Natural killer cell treated with Interleukin-12 subunit alpha and Interleukin-12 subunit beta and Interleukin-15 and Interleukin-18, amount 100 ng/mL, for 72 hours (primary cell): ENCODE measurements at places on chromosomes 12 and 14. TPM values are rescaled to one million over a fixed set of nuclear protein-coding genes. Genes with fewer than 3 reads are reported as not detected.

DNA sequence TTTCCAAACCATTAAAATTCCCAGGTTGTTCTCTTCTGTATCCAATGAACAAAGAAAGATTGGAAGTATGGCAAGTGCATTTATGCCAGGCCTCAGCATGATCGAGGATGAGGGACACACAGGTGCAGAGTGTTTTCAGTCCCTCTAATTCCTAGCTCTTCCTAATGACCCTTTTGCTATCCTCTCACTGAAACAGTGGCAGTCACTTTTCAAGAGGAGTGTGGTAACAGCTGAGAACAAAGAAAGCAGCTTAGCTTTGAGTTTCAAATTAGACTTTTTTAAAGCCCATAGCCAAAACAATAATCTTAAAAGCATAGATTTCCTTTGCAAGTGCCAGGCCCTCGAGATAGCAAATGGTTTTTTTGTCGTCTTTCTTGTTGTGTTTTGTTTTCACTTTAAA, 110.8 kb downstream of the KCNH5 start:
- no peak for DNase-seq
- H3K36me3 ChIP-seq: no peaks in the 10 kb centered on the region
- no peak overlapping the region for H3K27ac ChIP-seq
- H3K4me3 ChIP-seq: no peak overlapping the region
- H3K4me1 ChIP-seq: no peaks in the 10 kb centered on the region

DNA sequence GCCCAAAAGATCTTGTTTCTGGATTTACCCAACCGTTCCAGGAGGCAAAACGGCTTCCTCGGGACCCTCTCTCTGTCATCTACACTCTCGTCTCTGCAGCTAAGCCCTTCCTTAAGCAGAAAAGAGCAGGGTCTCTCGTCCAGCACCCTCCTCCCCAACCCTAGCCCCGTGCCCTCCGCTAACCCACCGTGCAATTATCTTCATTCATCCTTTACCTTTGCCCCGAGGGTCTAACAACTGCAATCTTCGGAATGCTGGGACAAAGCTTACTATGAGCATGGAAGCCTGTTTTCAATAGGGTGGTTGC, 276 bp upstream of the BMAL2 start:
- no peak for DNase-seq
- peaks cover 7% of the 10 kb centered on the region for H3K36me3 ChIP-seq
- H3K27ac ChIP-seq: peak overlapping the region; percentile 77
- peaks cover 40% of the 10 kb centered on the region for H3K4me1 ChIP-seq
- H3K4me3 ChIP-seq: peak overlapping the region; percentile 74
- peaks cover 24% of the 10 kb centered on the region for H3K27me3 ChIP-seq

GRCh38 chr14:88270776-88271175, 52.3 kb downstream of the KCNK10 start:
- no peak for DNase-seq
- H3K4me3 ChIP-seq: no peak overlapping the region
- H3K36me3 ChIP-seq: no peaks in the 10 kb centered on the region
- H3K27me3 ChIP-seq: peaks cover 60% of the 10 kb centered on the region
- H3K27ac ChIP-seq: no peak overlapping the region
- H3K4me1 ChIP-seq: no peaks in the 10 kb centered on the region

GRCh38 chr14:99773521-99774497, 19.4 kb upstream of the EML1 start:
- H3K27me3 ChIP-seq: peaks cover 18% of the 10 kb centered on the region
- no peak for DNase-seq
- H3K4me1 ChIP-seq: peaks cover 4% of the 10 kb centered on the region
- H3K36me3 ChIP-seq: no peaks in the 10 kb centered on the region

GRCh38 chr12:3700861-3701260, 52.0 kb downstream of the CRACR2A start:
- peaks cover 47% of the 10 kb centered on the region for H3K4me1 ChIP-seq
- H3K27ac ChIP-seq: peak overlapping the region; percentile 40
- no peaks in the 10 kb centered on the region for H3K27me3 ChIP-seq
- no peak overlapping the region for H3K4me3 ChIP-seq
- H3K36me3 ChIP-seq: peaks cover 14% of the 10 kb centered on the region

DNA sequence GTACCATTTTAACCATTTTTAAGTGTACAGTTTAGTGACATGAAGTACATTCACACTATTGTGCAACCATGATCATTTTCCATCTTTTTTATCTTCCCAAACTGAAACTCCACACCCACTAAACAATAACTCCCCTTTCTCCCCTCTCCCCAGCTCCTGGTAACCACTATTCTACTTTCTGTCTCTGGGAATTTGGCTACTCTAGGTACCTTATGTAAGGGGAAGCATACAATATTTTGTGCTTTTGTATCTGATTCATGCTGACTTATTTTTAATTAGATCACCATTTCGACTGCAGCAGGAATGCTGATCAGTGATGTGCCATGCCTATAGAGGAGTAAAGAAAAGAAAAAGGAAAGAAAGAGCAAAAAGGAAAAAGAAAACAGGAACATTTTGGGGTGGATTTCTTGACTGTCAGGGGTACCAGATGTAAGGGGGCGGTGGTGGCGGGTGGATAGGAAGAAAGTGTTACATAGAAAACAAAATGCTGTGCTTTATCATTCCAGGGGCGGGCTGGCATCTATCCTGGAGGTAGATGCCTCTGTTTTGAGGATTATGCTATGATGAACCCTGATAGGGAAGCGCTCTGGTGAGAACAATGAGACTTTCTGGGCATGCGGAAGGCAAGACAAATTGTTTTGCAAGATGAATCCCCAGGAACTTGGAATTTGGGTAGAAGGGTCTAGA, 45.2 kb upstream of the CTDSP2 start:
- no peak overlapping the region for H3K4me3 ChIP-seq
- peaks cover 9% of the 10 kb centered on the region for H3K4me1 ChIP-seq
- peaks cover 11% of the 10 kb centered on the region for H3K27me3 ChIP-seq
- H3K27ac ChIP-seq: peak overlapping the region; percentile 4
- no peaks in the 10 kb centered on the region for H3K36me3 ChIP-seq
- DNase-seq: no peak

Gene CAPZA3
- not detected for total RNA-seq

Gene TPH2
- total RNA-seq: not detected
